ENCODE measurements at places on chromosomes 12 and 14.

DNA sequence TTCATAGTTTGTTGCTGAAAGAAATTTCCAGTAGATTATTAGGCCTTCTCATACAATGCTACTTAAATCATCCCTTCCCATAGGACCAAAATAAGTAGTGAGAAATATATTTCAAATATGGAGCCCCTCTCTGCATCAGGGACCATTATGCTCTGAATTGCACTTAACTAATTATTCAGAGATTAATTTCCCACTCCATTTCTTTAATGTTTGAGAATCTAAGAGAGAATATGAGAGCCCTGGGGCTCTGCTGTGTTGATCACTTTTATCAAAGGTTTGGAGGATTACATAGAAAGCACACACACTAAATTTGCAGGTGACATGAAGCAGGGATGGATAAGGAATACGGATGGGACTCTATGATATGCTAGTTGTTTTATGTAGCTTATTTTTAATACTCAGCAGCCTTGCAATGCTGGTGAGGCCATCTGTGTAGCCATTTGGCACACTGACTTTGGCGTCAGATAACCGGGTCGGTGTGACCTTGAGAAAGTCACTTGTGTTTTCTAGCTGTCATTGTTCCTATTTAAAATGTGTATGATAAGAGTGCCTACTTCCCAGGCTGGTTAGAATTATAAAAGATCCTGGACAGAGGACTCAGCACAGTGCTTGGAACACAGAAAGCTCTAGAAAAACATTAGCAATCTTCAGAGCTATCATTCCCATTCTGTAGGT lies 49.9 kb upstream of the FBXO21 start:
- no peak for DNase-seq

DNA sequence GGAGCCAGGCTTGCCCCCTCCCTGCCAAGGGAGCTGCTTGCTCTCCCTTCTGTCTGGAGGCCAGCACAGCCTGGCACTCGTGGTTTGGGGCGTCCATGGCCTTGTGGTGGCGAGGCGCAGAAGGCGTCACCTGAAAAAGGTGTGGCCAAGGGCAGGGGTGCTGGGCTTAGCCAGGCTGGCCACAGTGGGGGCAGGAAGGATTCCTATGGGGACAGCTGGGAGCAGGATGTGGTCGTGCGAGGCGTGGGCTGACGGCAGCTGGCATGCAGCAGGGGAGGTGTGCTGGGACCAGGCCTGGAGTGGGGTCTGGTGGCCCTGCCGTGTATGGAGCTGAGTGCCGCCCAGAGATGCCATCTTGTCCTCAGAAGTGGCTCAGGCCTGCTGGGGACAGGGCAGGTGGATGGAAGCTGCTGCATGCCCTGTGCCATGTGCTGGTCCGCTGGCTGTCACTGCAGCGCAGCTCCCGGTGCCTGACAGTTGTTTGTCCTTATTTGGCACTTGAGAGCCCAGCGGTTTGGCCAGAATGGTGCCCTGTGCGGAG lies 30.0 kb downstream of the SH2B3 start:
- no peak for DNase-seq

DNA sequence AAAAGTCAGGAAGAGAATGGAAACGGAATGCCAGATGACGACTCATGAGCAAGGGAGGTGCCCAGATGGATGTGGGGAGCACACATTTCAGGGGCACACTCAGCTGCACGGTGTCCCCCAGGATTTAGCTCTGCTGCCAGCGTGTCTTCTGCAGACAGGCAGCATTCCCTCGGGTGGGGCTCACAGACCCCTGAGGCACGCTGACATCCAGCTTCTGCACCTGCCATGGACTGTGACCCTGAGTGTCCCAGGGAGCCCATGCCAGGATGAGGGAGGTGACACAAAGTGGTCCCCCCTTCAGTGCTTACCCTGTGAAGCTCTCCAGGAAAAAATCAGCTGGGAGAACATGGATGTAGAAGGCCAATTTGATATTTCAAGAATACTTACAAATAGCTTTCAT lies 84.2 kb downstream of the PIWIL1 start:
- no peak for DNase-seq

DNA sequence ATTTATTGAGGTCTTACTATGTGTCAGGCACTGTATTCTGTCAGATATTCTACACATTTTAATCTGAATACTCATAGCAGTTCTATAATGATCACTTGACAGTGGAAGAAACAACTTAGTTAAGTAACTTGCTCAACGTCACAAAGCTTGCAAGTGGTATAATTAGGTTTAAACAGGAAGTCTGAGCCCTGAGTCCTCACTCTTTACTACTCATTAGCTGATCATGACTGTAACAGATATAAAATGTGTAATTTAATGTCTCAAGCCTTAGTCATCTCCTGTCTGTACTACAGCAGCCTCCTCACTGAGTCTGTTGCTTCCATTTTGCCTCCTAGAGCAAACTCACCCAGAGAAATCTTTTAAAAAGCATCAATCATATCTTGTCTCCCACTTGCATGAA lies 38.9 kb downstream of the PPP4R4 start:
- DNase-seq = no peak

- DNase-seq = no peak
Measured at GRCh38 chr12:14772946-14773345, 30.3 kb downstream of the WBP11 start.

- DNase-seq = no peak
Measured at GRCh38 chr14:75221797-75222196, 45.4 kb upstream of the TMED10 start.

- DNase-seq = no peak
Measured at GRCh38 chr12:88472248-88472647, 108.0 kb downstream of the KITLG start.

GRCh38 chr14:95292660-95293425 lies 26.9 kb downstream of the CLMN start:
- DNase-seq = no peak

DNA sequence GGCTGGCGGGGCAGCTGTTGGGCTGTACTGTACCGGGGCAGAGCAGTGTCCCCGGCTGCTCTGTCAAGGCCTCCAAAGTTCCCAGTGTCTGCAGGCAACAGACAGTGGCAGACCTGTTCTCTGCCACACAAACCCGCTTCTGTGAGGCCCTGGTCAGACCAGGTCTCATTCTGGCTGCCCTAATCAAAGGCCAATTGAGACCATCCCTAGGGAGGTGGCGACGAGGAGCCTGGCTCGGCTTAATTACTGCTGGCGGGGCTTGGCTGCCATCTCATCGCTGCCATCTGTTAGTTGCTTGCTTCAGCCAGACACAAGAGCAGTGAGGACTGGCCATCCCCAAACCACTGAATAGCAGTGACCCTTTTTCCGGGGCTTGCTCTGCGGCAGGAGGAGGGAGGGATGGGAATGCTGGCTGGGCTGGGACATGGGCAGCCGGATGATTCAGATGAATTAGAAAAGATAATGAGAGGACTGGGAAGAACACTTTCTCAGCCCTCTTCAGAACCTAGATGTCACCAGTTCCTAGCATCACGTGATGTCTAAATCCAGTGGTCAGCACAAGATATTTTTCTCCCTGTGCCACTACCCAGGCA lies 24.5 kb downstream of the ERG28 start:
- no peak for DNase-seq

- no peak for DNase-seq
Measured at GRCh38 chr12:120538281-120539156, 4.4 kb downstream of the RNF10 start.

GRCh38 chr12:121545480-121545879 lies 35.3 kb downstream of the KDM2B start:
- DNase-seq = no peak

GRCh38 chr14:89140326-89140725 lies 276.7 kb downstream of the FOXN3 start:
- DNase-seq = no peak

GRCh38 chr12:26746121-26746714 lies 86.8 kb downstream of the ITPR2 start:
- DNase-seq = no peak

GRCh38 chr12:129901254-129901653 lies 2.6 kb downstream of the TMEM132D start:
- no peak for DNase-seq

DNA sequence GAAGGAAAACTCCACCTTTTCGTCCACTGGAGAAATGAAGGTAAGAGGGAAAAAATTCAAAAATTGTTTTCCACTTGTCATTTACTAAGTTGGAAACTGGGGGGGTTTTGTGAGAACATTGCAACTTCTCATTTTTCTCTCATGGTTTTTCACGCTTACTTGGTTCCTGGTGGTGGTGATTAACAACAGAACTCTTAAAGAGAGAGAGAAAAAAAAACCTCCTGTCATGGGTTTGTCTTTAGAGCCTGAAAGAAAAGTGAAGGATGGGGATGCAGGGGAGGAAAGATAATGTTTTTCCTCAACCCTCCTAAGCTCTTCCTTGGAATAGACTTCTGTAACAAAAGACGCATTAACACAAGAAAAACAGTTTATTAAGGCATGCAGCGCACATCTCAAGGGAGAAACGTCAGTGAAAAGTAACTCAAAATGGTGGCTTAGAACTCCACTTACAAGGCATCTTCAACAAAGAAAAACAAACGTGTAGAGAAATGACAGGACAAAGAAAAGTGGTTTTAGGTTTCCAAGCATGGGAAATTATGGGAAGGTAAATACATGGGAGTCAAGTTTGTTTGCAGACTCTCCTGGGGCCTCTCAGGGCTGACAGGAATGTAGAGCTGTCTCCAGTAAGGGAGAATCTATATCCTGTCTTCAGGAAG lies 81.9 kb upstream of the ATF7IP start:
- no peak for DNase-seq

- no peak for DNase-seq
Measured at GRCh38 chr12:106747973-106748436, 26.5 kb upstream of the RIC8B start.

GRCh38 chr12:76069339-76069738 lies 15.1 kb downstream of the NAP1L1 start:
- no peak for DNase-seq

DNA sequence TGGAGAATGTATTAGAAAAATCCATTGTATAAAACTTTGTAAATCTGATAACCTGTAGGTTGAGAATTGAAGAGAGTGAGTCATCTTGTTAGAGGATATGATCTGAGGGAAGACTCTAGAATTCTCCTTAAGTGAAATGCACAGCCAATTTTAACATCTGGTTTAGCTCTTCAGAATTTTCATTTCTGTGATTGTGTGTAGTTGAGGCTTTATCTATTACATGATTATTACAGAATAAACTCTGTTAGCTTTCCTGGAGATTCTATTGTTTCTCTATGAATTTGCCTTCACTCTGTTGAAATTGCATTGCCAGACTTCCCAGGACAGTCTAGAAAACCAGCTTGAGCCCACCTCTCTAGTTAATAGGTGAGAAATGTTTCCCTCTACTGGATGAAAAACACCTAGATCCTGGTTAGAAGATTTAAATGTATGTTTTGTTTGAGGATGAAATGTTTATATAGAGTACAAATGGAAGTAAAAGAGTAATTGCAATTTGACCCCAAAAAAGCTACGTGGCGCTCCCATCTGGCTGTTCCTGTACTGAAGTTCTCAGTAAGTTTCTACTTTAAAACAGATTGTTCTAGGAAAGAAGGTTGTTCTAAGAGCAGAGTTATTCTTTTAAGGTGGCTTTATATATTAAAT lies 2.9 kb downstream of the NUDT4 start:
- DNase-seq = no peak

- DNase-seq = no peak
Measured at GRCh38 chr12:92224685-92225331, 79.2 kb upstream of the BTG1 start.

DNA sequence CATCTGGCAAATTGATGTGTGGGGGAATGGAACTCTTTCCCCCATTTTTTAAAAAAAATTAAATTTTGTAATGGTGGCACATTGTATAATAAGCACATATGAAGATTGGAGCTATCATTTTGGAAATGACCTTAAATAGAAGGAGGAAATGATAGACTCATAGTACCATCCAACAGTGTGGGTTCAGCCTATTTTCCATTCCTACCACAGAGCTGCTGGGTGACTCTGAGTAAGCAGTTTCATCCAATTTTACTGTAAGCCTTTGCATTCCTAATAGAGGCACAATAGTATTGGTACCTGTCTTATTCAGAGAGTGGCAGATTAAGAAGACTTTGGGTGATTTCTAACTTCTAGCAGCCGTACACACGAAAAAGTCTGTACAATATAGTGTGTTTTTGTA lies 304.5 kb downstream of the RAD51B start:
- DNase-seq = no peak

- no peak for DNase-seq
Measured at GRCh38 chr12:15253990-15254389, 32.8 kb upstream of the RERG start.

GRCh38 chr12:8948701-8949341 lies 624 bp downstream of the M6PR start:
- no peak for DNase-seq

DNA sequence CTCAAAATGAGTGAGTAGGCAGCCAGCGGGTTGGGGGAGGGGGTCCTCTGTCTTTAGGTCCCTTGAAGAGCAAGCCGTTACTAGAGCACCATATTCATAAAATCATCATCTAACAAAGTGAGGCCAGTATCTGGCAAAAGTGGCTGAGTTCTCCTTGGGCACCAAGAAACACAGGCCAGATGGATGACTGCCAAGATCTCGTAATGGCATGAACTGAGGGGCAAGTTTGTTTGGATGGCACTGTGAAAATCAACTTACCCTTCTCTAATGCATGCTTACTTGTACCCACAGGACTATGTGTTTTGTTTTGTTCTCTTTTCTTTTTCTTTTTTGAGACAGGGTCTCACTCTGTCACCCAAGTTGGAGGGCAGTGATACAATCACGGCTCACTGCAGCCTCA lies 41.6 kb downstream of the GNPTAB start:
- no peak for DNase-seq

DNA sequence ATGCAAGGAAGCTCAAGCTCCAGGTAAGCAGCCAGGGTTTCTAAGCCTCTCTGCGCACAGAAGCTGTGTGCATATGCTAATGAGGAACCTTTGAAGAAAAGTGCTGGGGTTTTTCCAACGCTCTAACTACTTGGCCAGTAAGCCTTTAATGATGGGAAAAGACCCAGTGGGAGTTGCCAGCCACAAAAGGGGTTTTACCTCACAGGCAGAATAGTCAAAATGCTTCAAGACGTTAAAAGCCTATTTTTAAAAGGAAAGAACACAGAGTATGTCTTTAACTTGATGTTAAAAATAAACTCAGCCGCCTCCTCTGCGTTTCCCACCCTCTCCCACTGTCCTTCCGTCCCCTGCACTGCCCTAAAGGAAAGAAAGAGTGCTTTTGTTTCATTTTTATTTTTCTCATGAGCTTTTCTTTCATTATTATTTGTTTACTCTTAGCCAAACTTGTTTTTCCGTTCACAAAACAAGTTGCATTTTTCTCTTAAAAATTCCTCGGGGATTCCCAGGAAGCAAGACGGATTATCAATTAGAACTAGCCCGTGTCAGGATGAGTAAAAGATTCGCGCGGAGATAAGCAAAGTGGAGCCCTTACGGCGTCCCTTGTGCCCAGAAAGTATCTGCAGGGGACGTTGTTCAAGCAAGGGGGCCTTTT lies 209.8 kb upstream of the NUDT4 start:
- no peak for DNase-seq

GRCh38 chr14:90850487-90850886 lies 34.3 kb upstream of the TTC7B start:
- no peak for DNase-seq

- DNase-seq = no peak
Measured at GRCh38 chr12:82835217-82835616, 148.5 kb downstream of the TMTC2 start.

All from stimulated activated CD4-positive, alpha-beta T cell treated with anti-CD3 and anti-CD28 coated beads, Interleukin-1b, Interleukin-23, amount 100 ng/mL, for 1 hour (primary cell).